ENCODE measurements at places on chromosomes 5 and 9.

- no peak for DNase-seq
These were observed 24.9 kb downstream of the CNOT6 start for GRCh38 chr5:180519098-180519497.

DNA sequence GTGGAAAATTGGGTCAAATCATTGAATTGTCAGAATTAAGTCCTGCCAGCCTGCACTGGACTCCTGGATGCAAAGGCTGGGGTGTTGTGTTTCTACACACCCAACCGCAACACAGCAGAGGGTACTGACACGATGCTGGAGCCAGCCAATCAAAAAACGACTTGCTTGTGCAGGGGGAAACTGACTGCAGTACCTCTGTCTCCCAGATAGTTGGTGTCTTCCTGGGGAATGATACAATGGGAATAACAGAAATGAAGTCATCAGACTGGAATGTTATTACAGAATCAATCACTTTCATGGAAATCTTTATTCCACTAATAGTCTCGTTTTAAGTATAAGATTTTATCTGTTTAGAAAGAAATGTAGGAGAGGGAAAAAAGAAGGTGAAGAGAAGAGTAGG, 330.3 kb downstream of the MLLT3 start:
- DNase-seq = no peak

DNA sequence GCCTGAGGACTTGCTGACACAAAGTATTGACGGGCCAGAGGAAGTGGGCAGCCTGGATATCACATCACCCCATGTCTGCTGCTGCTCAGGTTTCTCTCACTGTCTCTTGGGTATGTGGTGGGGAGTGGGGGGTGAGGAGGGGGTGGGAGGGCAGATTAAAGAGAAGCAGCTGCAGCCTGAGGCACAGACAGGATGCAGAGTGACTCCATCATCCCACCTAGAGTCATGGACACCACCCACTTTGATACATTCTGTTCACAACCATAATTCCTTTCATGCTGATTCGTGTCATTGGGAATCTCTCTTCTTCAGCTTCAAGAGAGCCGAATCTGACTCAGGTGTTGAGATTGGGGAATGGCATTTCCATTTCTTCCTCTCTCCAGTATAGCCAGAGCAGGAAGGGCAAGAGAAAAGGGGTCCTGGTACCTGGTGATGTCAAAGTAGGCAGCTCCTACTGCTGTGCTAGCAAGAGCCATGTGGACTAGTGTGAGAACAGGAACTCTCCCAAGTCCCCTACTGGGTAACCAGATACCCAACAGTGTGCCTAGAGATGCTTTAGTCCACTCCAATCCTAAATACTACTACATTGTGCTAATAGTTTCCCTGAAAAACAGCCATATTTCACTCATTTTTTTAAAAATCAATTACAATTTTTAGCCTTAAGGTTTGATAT, 22.4 kb downstream of the GRAMD2B start:
- no peak for DNase-seq

DNA sequence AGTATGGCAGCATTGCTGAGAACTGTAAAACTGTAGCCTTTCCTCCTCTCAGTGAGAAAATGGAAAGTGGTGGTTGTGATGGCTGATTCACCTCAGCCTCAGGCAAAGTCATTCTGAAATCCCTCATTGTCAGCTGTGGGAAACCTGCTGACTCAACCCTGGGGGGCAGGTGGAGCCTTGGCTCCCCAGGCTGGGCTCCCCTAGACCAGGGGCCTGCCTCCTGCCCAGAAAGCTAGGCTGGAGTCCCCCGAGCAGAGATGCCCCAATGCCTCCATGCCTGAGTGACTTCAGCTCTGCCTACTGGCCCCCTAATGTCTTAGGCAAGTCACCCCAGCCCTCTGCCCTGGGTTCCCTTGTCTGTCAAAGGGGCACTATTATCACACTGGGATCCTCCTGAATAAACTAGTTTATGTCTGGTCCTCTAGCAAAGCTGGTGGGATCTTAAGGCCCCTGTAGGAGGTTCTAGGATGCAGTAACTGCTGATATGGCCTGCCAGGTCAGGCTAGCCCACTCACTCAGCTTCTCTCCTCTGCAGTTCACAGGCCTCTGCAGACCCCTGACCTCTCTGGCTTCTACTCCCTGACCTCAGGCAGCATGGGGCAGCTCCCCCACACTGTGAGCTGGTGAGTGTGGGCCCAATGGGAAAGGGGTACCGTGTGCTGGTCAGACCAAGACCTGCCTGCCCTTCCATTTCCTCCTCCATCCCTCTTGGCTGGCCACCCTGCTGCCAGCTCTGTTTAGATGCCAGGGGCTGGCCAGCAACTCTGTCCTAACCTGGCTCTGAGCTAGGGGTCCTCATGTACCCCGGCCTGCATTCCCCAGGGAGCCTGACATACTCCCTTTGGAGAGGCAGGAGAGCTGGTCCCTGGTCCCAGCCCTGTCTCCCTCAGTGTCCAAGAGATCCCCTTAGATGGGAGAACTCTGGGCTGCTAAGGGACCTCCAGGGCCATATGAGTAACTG, 24.2 kb downstream of the TCF7 start:
- DNase-seq = no peak

GRCh38 chr9:98994172-98995058, 50.7 kb downstream of the COL15A1 start:
- peak; percentile 25 for DNase-seq

DNA sequence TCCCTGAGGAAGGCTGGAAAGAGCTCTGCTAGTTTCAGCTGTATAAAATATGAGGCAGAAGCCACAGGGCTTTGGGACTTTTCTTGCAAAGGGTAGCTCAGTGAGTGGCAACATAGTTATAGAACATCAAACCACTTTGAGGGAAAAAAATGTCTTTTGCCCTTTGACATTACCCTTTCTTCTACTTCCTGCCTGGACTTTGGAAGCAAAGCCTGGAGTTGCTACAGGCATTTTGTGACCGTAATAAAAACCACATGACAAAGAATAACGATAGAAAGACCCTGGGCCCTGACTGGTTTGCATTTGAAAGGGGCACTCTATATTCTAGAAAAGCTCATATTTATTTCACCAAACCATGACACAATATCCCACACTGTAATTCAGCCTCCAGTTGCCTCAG, 440.9 kb downstream of the DIRAS2 start:
- DNase-seq = no peak

DNA sequence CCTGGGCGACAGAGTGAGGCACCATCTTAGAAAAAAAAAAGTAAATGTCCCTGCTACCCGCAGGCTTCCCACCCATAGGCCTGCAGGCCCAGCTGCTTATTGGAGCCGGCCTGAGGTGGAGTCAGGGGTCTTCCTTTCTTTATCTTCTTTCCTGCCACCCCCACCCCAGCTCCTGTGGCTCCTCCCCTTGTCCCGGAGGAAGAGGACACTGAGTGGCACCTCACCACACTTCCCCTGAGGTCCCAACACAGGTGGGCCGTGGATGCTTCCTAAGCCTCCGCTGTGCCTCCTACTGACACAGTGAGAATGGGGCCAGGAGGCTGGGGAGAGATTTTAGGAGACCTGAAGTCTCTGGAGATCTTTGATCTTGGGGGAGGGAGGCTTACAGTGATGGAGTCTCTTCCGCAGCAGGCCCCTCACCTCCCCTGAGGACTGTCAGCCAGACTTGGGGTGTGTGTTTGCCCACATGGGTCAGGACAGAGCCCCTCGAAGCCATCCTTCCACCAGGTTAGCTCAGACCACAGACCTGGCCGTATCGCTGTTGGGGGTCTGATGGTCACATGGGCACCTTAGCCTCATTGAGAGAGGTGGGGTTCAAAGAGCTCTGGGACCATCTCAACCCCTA, 135.4 kb upstream of the IER5L start:
- DNase-seq = no peak

DNA sequence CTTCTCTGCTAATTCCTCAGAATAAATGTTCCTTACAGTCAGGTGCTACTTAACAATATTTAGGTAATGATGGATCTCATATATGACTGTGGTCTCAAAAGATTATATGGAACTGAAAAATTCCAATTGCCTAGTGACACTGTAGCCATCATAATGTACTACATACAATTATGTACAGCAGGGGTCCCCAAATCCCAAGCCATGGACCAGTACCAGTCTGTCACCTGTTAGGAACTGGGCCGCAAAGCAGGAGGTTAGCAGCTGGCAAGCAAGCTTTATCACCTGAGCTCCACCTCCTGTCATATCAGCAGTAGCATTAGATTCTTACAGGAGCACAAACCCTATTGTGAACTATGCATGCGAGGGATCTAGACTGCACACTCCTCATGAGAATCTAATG, 69.6 kb downstream of the NR2F1-AS1 start:
- no peak for DNase-seq

- DNase-seq = peak; percentile 86
These were observed 55.3 kb downstream of the ERAP1 start for GRCh38 chr5:96752341-96753016.

DNA sequence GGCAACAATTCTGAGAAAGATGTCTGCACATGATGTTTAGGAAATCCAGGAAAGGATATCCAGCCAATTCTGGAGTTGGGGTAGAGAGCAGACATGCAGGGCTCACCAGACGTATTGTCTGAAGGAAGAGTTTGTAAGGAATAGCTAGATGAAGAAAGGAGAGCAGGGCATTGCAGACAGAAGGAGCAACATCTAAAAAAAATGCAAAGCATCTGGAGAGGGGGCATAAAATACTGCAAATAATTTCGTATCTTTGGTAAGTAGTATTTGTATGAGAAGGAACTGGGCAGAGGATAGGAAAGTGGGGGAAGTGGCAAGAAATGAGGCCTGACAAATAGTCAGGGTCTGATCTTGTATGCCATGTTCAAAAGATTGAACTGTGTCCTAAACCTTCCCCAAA, 74.8 kb downstream of the MACIR start:
- no peak for DNase-seq

GRCh38 chr5:133240425-133241091, 188.7 kb downstream of the HSPA4 start:
- DNase-seq = no peak

- no peak for DNase-seq
These were observed 272.4 kb downstream of the ADAMTS6 start for GRCh38 chr5:65209341-65209740.

- no peak for DNase-seq
These were observed 282.1 kb downstream of the CRB2 start for GRCh38 chr9:123637945-123638634.

DNA sequence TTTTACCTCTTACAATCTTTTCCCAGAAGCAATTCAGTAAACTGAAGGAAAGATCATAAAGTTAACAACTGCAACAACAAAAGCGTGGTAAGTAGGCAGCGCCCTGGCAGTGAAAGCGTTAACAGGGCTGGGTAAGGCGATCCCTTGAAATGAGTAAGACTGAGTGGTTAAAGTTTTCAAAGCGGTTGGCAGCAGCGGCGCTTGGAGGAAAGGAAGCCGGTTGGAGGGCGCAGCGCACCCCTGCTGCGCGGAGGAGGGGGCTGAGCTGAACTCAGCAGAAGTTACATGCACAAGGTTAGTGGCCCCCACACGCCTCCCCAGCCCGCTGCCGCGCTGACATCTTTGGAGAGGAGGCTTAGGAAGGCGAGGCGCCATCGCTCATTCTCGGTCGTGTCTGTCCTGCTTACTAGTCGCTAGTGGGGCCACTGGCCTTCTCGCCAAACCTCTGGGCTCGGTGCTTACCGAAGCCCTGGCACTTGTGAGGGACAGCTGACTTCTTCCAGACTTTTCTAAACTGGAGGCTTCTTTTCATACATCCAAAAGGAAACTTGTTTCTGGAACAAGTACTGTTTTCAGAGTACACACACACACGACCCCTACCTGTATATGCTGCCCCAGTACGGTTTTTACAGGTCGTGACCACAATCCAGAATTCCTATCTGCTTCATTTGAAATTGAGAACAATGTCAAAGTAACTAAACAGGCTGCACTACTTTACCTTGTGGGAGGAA, at the start of gene SH3RF2:
TSS of gene SH3RF2 (plus strand) at position 178 of the 731 bp plus-strand sequence. CDS start 1,351 bp downstream, outside the sequence.
- no peak for DNase-seq

- no peak for DNase-seq
These were observed 8.2 kb downstream of the RAPGEF1 start for GRCh38 chr9:131731644-131732043.

GRCh38 chr9:32877639-32878217, 94.4 kb downstream of the TMEM215 start:
- no peak for DNase-seq

GRCh38 chr5:171540865-171541264, 121.4 kb downstream of the FGF18 start:
- DNase-seq = no peak

GRCh38 chr5:177131352-177132135, 2.0 kb upstream of the NSD1 start:
- DNase-seq = no peak

GRCh38 chr9:8114826-8115225, 315.2 kb upstream of the DMAC1 start:
- no peak for DNase-seq

GRCh38 chr9:76873056-76873792, 32.7 kb downstream of the PRUNE2 start:
- peak; percentile 91 for DNase-seq

DNA sequence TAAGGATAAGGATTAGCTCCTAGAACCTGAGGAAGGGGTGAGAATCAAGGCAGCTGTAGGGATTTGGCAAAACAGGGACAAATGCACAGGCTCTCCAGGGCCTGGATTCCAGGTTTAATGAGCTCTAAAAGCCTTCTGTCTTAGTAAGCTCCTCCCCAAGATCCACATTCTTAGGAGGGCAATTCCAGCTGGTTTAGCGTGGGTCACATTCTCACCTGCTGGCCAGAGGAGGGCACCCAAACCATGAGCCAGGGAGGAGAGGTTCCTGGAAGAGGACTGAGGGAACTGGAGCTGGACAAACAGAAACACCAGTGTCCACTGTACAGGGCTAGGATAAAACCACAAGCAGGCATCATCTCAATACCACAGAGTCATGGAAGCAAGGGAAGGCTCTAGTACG, 480.0 kb downstream of the CCDC171 start:
- DNase-seq = no peak

GRCh38 chr9:110125207-110125751, 82.7 kb downstream of the C9orf152 start:
- peak; percentile 54 for DNase-seq

DNA sequence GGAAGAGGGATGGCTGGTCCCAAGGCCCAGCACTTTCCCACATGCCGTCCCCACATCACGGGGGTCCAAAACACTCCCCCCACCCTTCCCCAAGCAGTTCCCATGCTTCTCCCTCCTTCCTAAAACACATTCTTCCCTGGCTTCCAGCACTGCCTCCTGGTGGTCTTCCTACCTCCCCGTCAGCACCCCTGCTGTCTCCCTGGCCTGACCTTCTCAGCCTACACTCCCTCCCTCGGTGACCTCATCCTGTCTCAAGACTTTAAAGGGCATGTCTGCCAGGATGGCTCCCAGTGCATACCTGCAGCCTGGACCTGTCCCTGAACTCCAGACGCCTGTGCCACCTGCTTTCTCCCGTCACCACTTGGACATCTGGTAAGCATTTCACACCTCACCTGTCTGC, 4.3 kb upstream of the NCS1 start:
- no peak for DNase-seq

GRCh38 chr9:134284273-134284672, 42.0 kb upstream of the RXRA start:
- no peak for DNase-seq
